Activated CD8-positive, alpha-beta memory T cell treated with anti-CD3 and anti-CD28 coated beads for 1 hour (primary cell): ENCODE measurements at places on chromosomes 1 and 21.

DNA sequence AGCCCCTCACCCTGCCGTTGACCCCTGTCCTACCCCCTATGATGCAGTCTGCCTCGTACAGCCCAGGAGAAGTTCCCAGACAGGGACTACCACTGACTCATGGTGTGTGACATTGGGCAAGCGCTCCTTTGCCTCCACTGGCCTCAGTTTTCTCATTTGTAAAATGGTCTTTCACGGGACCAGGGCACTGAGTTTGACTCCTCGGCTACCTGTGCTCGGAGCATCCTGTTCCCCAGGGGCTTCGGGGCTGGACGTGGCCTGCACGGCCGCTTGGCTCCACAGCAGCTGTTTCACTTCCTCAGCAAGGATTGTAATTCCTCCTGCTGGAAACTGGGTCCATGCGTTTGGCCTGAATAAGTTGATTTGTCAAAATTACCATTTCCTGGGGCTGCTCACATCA, 277.3 kb downstream of the MATN1 start:
- DNase-seq: no peak

- no peak for DNase-seq
These were observed 19.8 kb downstream of the ADGRB2 start for GRCh38 chr1:31744165-31744888.

DNA sequence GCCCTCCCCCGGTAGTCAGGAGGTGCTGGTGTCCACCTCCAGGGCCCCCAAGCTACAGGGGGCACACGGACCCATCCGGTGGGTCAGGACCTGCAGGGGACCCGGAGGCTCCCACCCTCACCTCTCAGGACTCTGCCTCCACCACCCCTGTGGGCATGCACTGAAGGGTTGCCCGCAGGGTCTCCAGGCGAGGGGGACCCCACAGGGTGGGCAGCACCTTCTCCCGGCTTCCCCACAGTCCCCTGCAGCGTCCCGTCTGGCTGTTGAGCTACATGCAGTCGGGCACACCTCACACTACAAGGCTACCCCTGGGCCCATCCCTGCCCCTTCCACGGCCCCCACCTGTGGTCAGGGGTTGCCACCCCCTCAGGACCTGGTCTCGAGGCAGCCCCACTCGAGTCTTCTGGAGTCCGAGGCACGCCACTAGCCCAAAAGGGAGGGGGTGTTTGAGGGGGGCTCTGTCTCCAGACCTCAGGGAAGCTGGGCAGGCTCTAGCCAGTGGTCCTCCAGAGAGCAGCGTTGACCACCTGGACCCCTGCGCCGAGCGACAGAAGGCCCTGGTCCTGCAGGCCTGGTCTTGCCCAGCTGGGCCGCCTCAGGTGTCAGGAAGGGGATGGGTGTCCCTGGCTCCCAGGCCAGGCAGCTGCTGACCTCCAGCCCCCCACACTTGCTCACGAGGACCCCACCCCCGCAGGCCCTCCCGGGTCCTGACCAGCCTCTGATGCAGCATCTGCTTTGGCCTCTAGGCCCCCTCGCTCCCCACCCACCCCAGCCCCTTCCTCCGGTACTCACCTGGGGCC, 9.6 kb downstream of the PARS2 start:
- DNase-seq: no peak

GRCh38 chr1:22317231-22317919, 134.3 kb upstream of the ZBTB40 start:
- no peak for DNase-seq

GRCh38 chr1:114345930-114346479, 165.0 kb downstream of the TRIM33 start:
- DNase-seq: no peak

GRCh38 chr1:246218686-246219085, 288.4 kb downstream of the SMYD3 start:
- DNase-seq: no peak

DNA sequence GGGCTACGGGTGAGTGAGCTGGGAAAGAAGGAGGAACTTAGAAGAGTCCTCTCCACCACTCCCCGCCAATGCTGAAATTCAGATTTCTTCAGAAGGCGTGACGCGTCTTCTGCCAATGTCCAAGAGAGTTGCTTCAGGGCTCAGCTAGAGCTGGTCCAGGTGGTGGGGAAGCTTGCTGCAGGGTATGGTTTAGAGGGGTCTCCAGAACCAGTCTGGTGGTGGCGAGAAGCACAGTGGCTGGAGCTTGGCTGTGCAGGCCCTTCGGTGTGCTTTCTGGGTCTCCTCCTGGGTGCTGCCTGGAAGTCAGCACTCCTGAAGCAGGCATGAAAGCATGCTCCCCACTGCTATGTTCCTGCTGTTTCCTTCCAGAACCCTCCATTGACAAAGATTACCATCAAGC, 387.2 kb downstream of the PTPRU start:
- DNase-seq: no peak

DNA sequence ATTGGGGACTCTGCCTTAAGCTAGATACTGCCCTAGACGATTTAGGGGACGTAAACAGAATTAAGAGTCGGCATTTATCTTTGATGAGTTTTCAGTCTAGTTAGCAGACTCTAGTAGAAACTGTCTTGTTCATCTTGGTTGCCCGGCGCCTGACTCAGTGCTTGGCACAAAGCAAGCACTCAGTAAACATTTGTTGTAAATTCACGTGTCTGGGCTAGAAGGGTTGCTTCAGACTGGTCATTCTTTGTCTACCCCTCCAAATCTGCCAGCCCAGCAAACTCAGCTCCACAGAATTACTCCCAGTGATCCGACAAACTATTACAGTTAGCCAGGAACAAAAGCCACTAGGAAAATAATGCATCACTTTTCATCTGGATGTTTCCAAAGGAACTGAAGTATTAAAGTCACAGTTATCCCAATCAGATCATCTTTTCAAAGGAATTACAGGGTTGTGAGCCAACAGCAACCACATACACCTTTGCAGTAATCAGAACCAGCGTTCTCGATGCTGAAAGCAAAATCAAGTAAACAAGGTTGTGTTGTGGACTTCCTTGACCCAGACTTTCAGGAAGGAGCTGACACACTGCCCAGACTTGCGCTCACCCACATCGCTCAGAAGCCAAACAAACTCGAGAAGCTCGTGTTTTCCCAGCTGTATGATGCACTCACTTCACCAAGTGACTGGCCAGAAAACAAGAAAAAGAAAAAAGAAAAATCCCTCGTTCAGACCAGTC, 66.5 kb upstream of the GADD45A start:
- no peak for DNase-seq

- DNase-seq: no peak
These were observed 69.3 kb downstream of the KCTD3 start for GRCh38 chr1:215636258-215636965.

DNA sequence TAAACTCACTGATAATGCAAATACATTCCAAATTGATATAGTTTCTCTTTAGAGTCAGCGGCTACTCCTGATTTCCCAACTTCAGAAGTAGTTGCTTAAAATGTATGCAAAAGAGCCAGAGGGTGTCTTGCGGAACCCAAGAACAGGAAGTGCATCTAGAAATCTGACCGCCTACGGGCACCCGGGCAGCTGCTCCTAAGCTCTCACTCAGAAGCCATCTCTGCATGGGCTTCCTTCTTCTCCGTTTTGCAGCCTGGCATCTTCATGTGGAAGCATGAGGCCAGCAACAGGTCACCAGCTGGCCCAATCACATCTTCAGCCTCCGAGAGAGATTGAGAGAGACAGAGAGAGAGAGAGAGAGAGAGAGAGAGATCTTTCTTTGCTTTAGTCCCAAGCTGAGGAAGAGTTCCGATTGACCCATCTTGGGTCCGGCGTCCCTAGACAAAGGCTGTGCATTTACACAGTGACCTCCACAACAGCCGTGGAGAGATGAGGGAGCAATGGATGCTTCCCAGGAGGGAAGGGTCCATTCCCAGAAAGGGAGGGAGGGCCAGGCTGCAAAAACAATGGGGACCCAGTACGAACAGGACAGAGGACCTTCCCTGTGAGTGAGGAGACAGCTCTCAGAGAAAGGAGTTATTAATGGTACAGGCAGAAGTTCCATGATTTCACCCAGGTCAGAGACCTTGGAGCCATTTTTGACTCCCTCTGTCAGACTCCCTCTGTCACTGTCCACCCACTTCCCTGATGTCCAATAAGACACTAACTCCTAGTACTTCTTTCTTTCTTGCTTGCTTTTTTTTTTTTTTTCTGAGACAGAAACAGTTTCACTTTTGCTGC, 28.2 kb upstream of the SLC30A1 start:
- DNase-seq: no peak

GRCh38 chr1:31127266-31127665, 61.7 kb upstream of the PUM1 start:
- no peak for DNase-seq

DNA sequence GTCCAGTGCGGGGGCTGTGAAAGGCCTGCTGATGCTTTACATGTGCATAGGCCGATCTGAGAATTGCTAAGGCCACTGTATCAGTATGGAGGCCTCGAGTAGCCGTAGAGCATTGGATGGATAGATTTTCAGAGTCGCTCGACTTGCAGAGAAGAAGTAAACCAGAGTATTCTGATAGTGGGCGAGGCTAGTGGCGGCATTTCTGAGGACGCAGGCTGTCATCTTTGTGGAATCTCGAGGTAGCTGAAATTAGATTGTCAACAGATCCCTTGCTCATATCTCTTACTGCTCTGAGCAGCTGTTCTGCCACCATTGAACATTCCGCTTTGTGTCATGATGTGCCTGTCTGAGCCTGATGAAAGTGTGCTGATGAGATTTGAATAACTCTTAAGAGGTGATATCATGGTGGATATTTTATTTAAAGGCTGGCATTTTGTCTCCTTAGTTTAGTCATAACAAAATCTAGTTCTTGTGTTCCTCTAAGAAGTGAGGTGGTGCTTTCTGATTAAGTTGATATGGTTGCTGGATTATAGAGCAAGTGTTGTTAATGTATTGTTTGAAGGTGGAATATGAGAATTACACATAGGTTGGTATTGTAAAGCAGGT, 1.5 kb downstream of the KIF1B start:
- DNase-seq: no peak

GRCh38 chr1:8431019-8431418, 113.1 kb downstream of the SLC45A1 start:
- DNase-seq: no peak

- DNase-seq: no peak
These were observed 32.4 kb downstream of the PRMT2 start for GRCh38 chr21:46667741-46668380.

- peak; percentile 22 for DNase-seq
These were observed 13.9 kb downstream of the DDX20 start for GRCh38 chr1:111769517-111770146.
